Stimulated activated naive CD8-positive, alpha-beta T cell treated with anti-CD3 and anti-CD28 coated beads, Interleukin-15, amount 100 ng/mL, for 72 hours (primary cell): ENCODE measurements at places on chromosomes 7 and 10.

DNA sequence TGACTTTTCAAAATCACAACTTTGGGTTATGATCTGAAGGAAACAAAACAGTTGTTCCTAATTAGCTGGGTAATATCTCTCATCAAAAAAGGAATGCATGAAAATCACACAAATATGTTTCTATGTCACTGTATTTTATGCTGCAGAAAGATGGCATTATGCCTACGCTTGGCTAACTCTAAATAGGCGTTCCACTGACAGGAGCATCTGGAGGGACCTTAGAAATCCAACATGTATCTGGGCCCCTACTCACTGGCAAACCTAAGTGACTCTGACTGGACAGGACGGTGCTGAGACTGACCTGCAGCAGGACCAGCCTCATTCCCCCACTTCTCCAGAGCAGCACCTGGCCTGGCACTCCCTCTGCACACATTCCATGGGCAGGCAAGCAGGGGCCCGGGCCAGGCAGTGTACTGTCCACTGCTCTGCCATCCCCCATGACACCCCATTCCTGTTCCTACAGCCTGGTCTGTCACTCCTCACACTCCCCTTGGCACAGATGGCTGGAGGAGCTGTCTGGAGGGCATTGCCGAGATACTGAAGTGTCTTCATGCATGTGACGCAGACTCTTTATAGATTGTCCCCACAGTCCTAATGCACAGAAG, 2.6 kb upstream of the MYL7 start:
- no peak for DNase-seq

GRCh38 chr7:152527610-152528032, 91.8 kb upstream of the KMT2C start:
- no peak for DNase-seq

DNA sequence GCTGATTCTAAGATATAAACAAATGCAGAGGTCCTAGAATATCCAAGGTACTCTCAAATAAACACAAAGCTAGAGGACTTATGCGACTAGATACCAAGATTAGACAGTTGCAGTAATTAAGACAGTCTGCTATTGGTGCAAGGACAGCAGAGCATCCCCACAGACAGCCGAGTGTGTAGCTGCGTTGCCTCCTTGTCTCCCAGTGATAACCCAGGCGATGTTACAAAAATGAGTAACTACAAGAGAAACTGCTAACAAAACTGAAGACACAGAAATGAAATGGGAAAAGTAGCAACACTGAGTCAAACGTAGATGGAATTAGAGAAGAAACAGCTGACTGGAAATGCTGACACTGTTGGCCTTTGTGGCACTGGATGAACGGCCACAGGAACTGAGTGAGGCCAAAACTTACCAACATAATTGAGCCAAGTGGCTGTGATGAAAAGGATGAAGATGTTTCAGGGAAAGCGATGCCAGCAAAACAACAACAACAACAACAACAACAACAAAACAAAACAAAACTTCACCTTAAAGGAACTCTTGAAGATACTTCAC, 54.3 kb downstream of the BAIAP2L1 start:
- no peak for DNase-seq

- no peak for DNase-seq
Measured at GRCh38 chr7:44617225-44617890, 10.9 kb downstream of the OGDH start.

GRCh38 chr10:31070025-31070424, 38.4 kb upstream of the ZNF438 start:
- no peak for DNase-seq

GRCh38 chr7:145331076-145331475, 495.2 kb upstream of the TPK1 start:
- no peak for DNase-seq

GRCh38 chr10:29057822-29058331, 231.0 kb upstream of the LYZL1 start:
- DNase-seq: no peak

- peak; percentile 8 for DNase-seq
Measured at GRCh38 chr10:6053816-6054631, 8.1 kb downstream of the IL2RA start.

DNA sequence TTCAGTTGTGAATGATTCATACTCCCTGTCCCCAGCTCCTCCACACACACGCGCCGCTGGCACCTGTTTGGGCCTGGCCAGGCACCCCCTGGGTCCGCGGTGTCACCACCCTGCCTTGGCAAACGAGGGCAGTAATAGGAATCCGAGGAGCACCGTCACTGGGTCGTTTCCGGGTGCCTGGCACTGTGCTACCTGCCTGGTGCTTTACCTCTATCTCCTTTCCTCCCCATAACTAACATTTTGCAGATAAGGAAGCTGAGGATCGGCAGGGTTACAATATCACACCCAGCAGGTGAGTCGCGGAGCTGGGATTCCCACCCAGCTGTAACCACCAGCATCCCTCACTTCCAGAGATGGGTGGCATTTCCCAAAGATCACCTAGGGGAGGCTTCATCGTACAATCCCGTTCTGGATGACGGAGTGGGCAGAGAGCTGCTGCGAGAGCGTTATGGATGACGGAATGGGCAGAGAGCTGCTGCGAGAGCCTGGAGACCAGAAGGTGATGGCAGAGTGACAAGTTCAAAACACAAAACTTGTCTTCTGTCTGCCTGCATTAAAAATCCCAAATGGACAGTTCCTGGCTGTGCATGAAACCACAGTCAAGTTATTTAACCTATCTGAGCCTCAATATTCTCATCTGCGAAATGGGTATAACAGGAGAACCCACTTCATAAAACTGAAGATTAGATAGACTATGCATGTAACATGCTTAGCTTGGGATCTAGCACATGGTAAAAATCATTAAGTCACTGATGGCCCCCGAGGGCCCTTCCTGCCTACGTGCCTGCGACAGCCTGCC, 1.1 kb upstream of the HSPA12A start:
- DNase-seq: no peak

- DNase-seq: no peak
Measured at GRCh38 chr7:85068799-85069198, 118.1 kb downstream of the SEMA3D start.
